NCI-H345 (cell line): ENCODE measurements at places on chromosomes 6 and 20.

GRCh38 chr20:62508641-62509051 is 32.9 kb upstream of the GATA5 start:
- DNase-seq = no peak

- DNase-seq = no peak
These were observed 71.2 kb upstream of the SLCO4A1 start for GRCh38 chr20:62570897-62571668.

DNA sequence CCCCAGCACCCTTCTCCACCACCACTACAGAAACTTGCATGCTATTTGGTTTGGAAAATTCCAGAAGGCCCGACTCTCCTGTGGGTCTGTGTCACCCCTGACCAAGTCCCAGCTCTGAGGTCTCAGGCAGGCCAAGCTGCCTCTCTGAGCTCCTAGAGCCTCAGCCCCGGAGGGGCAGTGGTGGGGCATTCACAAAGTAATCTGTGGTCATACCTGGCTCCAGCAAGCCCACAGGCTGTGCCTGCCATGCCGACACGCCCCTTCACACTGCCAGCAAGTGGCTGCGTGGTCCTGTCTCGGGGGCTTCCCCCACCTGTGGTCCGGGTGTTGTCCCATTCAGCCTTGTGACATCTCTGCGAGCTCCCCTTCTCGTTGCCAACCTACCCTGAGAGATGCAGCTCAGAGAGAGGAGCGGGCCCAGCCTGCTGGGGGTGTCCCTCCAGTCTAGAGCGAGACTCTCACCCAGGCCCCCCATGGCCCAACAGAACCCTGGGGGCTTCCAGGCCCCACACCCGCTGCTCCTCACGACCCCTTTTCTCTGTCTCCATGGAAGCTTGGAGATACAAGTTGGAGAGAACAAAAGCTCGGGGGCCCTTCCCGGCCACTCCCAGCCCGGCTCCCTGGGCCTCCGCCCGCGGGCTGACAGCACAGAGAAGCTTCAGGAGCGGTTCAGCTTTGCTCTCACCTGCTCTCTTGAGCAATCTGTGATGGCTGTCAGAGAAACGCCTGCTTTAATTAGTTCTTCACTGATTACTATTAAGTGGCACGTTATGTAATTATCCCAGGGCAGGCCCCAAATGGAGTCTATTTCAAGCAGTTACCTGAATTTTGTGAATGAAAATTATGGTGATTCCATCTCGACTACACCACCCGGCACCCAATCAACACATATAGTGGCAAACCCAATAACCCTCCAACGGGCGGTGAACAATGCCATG is 147.7 kb upstream of the PHACTR3 start:
- no peak for DNase-seq

DNA sequence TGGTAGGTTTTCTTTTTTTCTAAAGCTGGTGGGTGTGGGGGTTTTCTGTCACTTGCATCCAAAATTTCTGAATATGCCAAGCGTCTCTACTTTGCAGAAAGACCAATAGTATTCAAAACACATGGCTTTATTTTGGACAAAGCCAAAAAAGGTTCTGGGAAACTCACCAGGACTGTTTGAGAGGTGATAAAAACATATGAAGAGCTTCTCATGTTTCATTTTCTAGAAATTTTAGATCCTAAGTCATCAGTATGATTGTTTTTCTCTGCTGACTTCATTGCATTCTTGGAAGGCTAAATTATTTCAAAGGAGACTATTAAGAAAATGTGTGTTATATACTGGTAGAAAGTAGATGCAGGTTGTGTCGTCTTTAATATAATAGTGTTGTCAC is 51.3 kb downstream of the GCLC start:
- no peak for DNase-seq

DNA sequence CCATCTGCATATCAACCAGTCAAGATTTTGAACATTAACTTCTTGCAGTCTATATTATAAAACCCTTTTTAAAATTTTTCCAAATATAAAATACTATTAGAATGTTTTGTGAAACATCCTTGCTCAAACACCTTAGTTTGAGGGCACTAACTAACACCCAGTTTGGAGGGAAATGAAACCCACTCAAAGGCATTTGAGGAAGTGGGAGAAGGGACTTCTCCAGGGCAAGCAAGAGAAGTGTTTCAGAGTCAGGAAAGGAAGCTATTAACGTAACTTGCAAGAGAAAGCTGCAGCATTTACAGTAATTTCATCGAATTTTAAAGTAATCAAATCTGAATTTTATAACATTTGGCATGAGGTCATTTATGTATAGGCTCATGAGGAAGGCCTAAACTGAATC is 21.3 kb downstream of the MTFR2 start:
- DNase-seq = no peak

GRCh38 chr20:50312682-50313521 is 122.3 kb downstream of the CEBPB start:
- DNase-seq = peak; percentile 15

DNA sequence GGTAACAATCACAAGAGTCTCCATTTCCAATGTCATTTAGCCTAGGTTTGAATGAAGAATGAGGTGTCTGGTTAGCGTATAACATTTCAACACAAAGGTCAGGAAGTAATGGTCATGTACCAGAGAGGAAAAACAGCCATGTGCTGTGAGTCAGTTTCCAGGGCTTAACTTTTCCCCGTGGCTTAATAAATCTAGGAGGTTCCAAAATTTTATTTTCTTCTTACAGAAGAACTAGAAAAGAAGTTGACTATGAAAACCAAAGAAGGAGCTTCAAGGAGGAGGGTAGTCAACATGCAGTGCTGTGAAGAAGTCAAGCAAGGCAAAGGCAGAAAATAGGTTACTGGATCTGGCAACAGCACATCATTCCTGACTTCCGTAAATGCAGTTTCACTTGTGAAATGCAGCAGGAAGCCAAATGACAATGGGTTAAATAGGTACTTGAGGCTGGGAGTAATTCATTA is 8.4 kb upstream of the GABRR2 start:
- no peak for DNase-seq

- no peak for DNase-seq
These were observed 26.5 kb downstream of the PCK1 start for GRCh38 chr20:57587278-57587988.

DNA sequence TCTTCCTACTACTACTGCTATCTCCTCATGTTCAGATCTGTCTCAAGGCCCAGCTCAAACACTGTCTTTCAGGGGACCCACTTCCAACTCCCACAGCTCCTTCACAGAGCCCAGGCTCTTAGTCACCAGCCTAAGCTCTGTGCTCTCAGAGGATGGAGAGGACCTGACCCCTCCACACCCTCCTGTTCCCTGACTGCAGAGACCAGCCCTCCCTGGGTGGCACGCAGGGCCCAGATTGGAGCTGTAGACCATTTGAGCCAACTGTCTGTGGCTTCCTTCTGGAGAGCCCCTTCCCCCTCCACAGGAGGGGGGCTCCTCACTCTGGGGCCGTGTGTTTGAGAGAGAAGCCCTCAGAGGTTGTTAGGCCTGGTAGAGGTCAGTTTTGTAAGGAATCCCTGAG is 9.8 kb downstream of the SNPH start:
- DNase-seq = no peak

- DNase-seq = no peak
These were observed 3.6 kb downstream of the MAP3K7 start for GRCh38 chr6:90583179-90583835.

- no peak for DNase-seq
These were observed 213.5 kb upstream of the FAM83B start for GRCh38 chr6:54632984-54633565.

DNA sequence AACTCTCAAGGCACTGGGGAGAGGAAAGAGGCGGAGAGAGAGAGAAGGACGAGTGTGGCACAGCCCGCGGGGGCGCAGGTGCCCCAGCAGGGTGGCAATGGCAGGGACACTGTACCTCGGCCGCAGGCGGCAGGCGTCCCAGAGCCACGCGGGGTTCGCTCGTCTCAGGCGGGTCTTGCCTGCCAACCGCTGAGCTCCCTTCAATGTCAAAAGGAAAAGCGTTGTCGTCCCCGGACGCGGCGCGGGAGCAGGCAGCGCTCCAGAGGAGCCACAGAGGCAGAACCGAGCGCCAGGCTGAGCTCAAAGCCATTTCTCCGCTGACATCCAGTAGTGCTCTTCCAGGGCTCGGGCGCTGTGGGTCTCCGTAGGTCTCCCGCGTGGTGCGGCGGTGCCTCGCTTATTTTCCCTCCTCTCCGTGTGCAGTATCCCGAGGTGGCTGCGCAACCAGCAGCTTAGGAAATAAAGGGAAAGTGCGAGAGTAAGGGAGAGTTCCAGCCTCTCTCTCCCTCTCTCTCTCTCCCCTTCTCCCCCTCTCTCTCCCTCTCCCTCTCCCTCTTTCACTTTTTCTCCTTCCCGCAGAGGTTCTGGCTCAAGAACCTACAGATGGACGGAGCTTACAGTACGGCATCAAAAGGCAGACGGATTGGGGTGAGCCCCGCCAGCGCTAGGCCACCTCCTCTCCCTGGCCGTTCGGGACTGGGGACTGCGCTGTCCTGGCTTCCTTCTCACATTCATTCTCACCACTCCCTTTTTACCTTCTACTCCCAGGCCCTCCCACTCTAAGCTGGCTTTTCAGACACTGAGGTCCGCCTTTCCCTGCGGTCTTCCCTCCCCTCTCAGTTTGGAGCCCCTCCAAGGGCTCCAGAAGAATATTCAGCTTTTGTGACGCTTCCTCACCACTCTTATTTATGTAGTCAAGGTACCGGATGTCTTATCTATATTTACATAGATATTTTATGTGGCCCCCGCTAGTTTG is at the start of gene LAMA4:
LAMA4 (minus strand) TSS at position 727 of the 976 bp plus-strand sequence; CDS start at position 310, 417 bp downstream.
- DNase-seq = peak; percentile 59

DNA sequence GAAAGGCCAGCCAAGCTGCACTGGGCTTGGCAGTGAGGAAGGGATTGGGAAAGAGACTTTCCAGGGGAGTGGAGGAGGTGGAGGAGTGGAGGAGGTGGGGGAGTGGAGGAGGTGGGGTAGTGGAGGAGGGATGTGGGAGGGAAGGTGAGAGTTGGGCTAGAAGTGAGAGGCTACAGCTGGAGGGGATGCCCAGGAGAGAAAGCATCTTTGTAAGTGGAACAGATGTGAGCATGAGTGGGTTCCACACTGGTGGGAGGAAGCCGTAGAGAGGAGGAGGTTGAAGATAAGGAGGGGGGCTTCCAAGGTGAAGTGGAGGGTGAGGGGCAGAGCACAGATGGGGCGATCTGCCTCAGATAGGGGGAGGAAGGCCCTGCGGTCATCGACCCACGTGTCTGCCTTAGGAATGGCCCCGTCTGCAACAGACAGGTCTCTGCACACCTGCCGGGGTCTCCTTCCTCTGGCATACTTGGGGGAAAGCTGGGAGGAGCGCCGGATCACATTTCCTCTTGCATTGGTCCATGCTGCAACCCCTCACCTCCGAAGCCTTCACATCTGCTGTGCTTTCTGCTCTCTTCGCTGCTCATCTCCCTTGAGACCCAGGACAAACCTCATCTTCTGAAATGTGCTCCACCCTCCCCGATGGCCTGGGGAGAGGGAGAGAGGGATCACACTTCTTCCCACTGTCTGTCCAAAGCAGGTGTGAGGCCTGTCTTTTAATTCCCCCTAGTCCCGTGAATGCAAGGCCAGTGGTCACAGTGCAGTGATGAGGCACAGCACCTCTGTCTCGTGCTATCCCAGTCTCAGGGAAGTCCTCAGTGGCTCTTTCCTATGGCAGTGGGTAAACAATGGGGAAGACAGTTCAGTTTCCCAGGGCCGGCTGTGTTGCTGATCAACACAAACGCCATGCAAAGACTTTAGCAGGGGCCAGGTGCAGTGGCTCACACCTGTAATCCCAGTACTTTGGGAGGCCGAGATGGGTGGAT is 48.6 kb upstream of the SNX9 start:
- peak; percentile 29 for DNase-seq

- DNase-seq = no peak
These were observed 2.8 kb downstream of the HECA start for GRCh38 chr6:139137706-139138105.

DNA sequence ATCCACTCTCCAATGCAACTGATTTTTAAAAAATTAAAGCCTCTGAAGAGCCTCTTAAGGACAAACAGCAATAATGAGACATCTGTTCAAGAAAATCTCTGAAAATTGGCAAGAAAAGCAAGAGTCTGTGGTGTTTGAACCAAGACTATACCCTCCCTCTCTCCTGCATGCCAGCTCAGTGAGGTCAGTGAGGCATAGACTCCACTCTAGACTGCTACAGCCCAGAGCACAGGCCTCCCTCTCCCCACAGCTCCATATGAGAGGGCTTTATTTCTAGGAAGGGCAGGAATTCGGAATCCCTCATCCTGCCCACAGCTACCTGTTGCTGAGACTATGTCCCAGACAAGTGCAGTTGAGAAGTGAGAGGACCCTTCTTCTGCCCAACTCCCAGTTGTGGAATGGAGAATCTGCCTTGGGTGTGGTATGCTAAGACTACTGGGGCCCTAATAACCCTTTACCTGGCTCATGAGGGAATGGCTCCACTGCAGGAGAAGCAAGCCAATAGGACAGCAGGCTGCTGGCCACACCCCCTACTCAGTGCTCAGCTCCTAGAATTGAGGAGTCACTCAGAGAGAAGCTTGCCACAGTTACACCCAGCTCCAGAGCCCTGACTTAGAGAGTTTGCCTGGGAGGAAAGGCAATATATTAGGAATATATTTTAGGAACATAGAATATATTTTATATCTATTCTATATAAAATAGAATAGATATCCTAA is 22.7 kb upstream of the HLA-DQA1 start:
- DNase-seq = no peak

DNA sequence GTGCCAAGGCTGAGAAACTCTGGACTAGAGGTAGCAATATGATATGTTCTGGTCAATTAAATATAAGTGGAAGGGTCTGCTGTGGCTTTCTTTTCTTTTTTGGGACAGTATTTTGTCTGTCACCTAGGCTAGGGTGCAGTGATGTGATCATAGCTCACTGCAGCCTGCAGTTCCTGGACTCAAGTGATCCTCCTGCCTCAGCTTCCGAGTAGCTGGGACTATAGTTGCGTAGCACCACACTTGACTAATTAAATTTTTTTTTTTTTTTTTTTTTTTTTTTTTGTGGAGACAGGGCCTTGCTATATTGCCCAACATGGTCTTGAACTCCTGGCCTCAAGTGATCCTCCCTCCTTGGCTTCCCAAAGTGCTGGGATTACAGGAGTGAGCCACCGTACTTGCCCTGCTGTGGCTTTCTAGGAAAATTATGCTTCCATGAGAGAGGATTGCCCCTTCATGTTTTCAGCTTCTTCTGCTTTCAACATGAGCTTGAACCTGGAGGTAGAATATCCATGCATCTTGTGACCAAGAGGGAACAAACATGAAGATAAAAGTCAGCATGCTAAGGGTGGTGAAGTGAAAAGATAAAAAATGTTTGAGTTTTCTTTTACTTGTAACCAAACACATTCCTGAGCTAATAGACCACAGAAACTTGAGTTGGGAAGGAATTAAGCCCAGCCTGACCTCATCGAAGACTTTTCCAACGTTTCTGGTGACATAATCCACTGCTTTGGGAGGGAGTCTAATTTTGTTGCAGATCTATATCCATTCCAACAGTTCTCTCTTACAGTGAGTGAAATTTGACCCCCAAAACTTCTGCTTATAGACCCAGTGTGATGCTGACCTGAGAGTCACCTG is 75.1 kb downstream of the CARMIL1 start:
- no peak for DNase-seq

- DNase-seq = no peak
These were observed 1.7 kb downstream of the PDE7B start for GRCh38 chr6:135853227-135853626.

GRCh38 chr6:106563614-106564013 is 65.7 kb downstream of the RTN4IP1 start:
- no peak for DNase-seq
